Stimulated activated CD8-positive, alpha-beta memory T cell treated with anti-CD3 and anti-CD28 coated beads, Interleukin-7, amount 100 ng/mL, for 4 hours (primary cell): ENCODE measurements at places on chromosomes 4 and X.

GRCh38 chrX:18995221-18995620 is 11.3 kb upstream of the PHKA2 start:
- no peak for DNase-seq

GRCh38 chrX:2705046-2705832 is 14.1 kb downstream of the CD99 start:
- no peak for DNase-seq

- DNase-seq = no peak
Observed at GRCh38 chrX:131288188-131288587, 918 bp downstream of the IGSF1 start.

- DNase-seq = no peak
Observed at GRCh38 chrX:96841325-96841724, 42.4 kb upstream of the RPA4 start.

DNA sequence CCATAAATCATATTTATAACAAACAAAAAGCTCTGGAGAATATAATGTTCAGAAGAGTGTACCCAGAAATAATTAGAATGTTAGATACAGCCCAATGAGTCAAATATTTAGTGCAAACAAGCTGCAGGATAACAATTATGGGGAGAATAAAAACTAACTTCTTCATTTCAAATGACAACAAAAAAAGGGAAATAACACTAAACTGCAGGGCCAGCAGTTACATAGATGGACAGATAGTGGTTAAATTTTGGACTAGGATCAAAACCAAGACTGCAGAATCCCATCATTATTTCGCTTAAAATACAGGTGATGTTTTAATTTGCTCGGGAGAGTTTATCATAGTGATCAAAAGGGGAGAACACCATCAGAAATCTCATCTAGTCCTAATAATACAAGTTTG is 617 bp upstream of the GPR34 start:
- no peak for DNase-seq

DNA sequence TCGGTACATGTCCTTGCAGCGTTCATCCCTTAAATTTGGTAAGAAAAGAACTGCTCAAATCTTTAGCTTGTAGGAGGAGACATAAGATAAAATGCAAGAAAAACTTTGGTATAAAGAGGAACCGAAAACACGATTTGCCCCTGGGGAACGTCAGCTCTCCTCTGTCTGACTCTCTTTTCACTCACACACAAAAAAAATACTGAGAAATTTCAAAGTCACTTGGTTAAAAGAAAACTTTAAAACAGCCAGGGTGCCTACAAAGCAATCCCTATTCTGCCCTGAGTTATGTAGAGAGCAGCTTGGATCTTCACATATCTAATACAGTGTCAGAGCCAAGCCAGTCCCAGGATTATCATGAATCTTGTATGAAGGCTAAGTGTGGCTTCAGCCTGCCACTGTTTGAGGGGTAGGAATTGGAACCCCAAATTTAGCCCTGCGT is 248.5 kb upstream of the CXXC4 start:
- DNase-seq = no peak

DNA sequence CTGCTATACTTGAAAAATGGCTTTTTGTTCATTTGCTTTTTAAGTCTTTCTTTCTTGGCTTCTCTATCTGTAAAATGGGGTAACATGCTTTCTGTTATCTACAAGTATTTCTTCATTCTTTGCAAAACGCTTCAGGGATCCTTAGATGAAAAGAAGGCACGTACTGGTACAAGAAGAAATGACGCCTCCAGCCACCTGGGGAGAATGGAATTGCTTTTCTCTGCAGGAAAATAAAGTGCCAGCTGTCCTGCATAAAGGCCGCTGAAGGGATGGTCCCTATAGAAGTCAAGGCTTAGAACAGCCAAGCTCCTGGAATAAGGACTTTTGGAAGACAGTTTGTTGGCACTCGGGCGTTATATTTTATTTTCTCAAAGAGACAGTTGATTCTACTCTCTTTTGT is 210.8 kb upstream of the RASGEF1B start:
- DNase-seq = no peak

DNA sequence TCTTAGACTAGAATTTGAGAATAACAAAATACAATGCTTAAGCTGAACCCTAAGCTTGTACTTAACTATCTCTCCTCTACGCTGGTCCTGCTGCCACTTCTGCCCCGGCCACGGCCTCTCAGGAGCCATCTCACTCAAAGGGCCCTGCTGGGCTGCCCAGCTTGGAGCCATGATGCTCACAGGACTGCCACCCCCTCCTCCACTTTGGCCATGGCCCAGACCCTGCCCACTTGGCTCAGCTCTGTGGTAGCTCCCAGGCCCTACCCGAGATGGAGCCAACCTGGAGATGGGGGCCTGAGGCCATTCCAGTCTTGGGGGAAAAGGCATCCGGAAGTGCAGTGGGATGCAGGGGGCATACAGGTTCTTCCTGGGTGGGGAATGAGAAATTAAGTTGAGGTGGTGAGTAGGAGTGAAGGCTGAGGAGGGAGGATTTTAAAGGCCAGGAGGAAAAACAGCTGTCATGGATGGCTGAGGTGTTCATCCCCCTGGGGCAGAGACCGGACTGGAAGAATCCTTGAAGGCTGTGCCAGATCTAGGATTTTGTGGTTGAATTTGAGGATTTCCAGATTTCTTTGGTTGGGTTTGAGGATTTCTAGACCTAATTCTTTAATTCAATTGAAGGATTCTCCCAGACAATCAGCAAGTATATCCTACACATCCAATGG is 824 bp downstream of the SASH3 start:
- no peak for DNase-seq

- DNase-seq = no peak
Observed at GRCh38 chrX:120726294-120726693, 96.4 kb upstream of the C1GALT1C1 start.

DNA sequence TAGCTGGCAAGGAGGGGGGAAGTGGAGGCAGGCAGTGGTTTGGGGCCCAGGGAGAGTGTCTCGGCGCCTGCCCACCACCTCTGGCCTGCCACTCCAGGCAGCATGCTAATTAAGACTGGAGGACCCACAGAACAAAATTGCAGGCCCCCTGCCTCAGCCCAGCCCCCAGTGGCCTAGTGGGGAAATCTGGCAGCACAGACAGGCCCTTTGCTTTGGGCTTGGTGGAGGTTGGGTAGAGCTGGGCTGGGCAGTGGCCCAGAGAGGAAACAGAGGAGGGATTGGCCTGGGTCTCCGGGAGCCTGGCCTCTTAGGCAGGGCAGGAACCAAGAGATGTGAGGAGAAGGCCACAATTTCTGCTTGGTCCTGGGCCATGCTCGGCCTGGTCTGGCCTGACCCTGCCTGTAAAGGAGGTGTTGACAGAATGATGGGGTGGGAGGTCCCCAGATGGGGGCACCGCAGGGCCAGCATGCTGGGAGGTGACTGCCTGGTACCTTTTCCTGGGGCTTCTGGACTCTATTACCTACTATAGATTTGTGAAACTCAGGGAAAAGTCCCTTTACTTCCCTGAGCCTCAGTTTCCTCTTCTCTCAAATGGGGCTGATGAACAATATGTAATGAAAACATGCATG is 92.4 kb upstream of the PJA1 start:
- no peak for DNase-seq

- no peak for DNase-seq
Observed at GRCh38 chr4:6523251-6523650, 50.8 kb upstream of the PPP2R2C start.

- DNase-seq = no peak
Observed at GRCh38 chr4:137129441-137129840, 402.9 kb downstream of the PCDH18 start.

GRCh38 chr4:138188406-138189084 is 53.6 kb downstream of the SLC7A11 start:
- DNase-seq = no peak

DNA sequence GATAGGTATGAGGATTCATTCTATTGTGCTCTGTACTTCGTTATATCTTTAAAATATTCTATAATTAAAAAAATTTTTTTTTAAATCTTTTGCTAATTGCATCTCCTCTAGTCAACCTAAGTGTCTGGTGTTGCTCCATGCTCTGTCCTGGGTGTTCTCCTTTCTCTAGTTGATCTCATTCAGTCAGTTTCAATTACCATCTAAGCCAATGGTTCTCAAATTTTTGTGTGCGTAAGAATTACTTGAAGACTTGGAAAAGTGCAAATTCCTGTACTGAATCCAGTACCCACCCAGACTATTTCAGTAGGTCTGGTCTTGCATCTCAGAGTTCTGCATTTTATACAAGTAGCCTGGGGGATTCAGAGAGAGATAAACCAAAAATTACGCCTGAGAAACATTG is 6.7 kb downstream of the TMPRSS11D start:
- no peak for DNase-seq

GRCh38 chrX:16930392-16930791 is 16.1 kb upstream of the REPS2 start:
- DNase-seq = no peak

GRCh38 chr4:179803857-179804256 is 2361.6 kb upstream of the AGA start:
- no peak for DNase-seq
